Testis (tissue), 5 donors: ENCODE measurements at places on chromosomes 5 and 9.

DNA sequence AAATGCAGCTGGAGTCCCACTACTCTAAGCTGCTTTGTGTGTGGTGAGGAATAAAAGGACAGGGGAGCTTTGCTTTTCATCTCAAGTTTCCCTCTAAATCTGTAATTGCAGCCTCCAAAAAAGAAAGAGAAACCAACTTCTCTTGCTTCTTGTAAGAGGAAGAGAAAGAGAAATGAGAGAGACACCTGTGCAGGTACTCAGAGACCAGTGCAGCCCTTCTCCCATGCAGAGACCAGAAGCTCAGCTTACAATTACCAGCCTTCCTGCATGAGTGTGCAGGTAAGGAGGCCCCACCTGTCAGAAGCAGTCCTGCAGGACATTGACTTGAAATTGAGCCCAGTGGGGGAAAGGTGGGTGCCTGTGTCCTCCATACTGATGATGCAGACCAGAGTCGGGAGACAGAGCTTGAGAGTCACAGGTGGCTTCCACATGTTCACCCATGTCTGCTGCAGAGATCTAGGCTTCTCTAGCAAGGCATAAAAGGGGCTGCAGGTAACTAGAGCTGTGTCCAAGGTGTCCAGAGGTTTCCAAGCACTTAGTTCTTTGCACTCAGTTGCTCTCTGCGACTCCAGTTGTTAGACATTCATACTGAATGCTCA lies 15.3 kb upstream of the MED10 start:
- DNase-seq, result no peak

GRCh38 chr5:143561219-143561618 lies 157.7 kb upstream of the NR3C1 start:
- DNase-seq, result no peak

GRCh38 chr5:103207653-103208052 lies 50.9 kb upstream of the MACIR start:
- DNase-seq, result no peak

- no peak for DNase-seq
Measured at GRCh38 chr9:129803676-129804060, 684 bp downstream of the TOR1B start.

DNA sequence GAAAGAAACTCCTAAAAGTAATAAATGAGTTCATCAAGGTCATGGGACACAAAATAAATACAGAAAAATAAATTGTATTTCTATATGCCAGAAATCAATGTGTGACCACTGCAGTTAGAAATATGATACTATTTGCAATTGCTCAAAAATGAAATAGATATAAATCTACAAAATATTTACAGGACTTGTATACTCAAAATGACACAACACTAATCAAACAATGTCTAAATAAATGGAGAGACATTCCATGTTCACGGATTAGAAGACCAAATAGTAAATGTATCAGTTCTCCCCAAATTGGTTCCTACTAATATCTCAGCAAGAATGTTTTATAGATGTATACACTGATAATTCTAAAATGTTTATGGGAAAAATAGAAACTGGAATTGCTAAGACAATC lies 345.3 kb downstream of the NR2F1-AS1 start:
- DNase-seq, result no peak

GRCh38 chr5:36691696-36692371 lies 85.4 kb downstream of the SLC1A3 start:
- no peak for DNase-seq

DNA sequence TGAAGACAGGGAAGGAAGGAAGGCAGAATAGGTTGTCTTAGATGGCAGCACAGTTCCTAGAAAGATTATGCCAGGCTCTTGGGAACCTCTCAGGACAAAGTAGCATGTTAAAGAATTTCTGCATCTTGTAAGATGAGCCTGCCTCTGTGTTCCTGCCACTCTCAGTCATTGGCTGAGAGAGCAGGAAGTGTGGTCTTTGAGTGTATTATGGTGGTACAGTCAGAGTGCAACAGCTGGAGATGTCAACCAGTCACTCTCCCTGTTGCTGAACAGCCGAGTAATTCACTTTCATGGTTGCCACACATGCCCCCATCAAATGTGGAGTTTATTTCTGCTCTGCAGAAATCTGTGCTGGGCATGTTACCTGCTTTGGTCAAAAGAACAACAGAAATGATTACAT lies 659.6 kb upstream of the RIOK2 start:
- DNase-seq, result no peak

GRCh38 chr5:85375525-85375924 lies 990.8 kb upstream of the EDIL3 start:
- DNase-seq, result no peak

GRCh38 chr5:4765411-4765810 lies 374.7 kb upstream of the ADAMTS16 start:
- DNase-seq, result no peak

DNA sequence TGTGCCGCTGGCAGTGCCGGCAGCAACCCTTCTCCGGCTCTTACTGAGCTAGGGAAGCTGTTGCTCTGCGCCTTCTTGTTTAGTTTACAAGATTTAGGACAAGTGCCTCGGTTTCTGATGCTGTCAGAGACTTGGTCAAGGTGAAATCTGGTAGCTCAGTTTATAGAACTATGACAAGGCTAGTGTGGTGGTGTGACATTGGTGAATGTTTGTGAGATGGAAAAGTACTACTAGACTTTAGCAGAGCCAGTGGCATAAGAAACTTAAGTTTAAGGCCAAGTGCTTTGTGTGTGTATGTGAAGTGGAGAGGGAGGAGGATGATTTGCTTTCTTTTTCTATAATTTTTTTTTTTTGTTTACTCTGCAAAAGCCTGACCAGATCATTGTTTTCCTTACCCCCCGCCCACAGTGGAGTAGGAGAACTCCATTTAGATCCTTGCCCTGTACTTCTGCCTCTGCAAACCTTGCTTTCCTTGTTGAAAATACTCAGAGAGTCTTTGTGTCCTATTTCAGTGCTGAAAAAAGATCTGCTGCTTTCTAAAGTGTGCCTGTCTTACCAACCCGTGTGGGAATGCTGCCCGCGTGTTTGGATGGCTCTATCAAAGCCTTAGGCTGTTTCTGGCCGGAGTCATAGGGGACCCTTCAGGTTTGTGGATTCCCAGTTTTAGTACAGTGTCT lies 75.9 kb downstream of the TRIO start:
- DNase-seq, result no peak

DNA sequence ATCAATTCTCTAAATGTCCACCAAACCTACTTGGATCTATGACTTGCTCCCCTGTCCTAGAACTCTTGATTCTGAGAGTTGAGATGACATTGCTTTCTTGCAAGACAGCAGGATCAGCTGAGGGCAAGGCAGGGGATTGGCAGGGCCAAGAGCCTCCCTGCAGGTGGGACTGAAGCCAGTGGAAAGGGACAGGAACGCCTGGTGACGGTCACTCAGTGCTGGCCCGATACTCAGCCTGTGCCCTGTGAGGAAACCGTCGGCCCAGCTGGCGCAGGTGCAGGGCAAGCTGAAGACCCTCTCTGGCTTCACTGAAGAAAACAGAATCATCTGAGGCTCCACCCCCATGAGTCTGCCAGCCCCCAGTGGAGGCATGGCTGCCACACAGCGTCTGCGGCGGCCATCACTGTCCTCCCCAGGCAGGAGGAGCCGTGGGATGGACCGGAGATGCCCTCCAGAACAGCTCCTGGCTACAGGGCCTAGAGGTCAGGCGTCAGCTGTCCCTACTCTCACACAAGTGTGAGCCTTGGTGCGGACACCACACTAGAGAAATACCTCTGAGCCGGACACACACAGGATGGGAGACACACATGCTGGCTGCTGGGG lies 14.7 kb downstream of the UBAC1 start:
- DNase-seq, result no peak

GRCh38 chr5:123090661-123091297 lies 1.7 kb downstream of the PRDM6 start:
- no peak for DNase-seq

GRCh38 chr9:36346569-36346968 lies 53.5 kb downstream of the RNF38 start:
- no peak for DNase-seq

- no peak for DNase-seq
Measured at GRCh38 chr5:131357739-131358561, 94.1 kb downstream of the CDC42SE2 start.

GRCh38 chr5:145976431-145977155 lies 40.2 kb downstream of the SH3RF2 start:
- DNase-seq, result no peak

GRCh38 chr5:42974536-42974935 lies 65.6 kb downstream of the ANXA2R start:
- no peak for DNase-seq

GRCh38 chr5:84450617-84451414 lies 66.1 kb upstream of the EDIL3 start:
- no peak for DNase-seq

- no peak for DNase-seq
Measured at GRCh38 chr9:113399646-113400200, 1.4 kb downstream of the ALAD start.

DNA sequence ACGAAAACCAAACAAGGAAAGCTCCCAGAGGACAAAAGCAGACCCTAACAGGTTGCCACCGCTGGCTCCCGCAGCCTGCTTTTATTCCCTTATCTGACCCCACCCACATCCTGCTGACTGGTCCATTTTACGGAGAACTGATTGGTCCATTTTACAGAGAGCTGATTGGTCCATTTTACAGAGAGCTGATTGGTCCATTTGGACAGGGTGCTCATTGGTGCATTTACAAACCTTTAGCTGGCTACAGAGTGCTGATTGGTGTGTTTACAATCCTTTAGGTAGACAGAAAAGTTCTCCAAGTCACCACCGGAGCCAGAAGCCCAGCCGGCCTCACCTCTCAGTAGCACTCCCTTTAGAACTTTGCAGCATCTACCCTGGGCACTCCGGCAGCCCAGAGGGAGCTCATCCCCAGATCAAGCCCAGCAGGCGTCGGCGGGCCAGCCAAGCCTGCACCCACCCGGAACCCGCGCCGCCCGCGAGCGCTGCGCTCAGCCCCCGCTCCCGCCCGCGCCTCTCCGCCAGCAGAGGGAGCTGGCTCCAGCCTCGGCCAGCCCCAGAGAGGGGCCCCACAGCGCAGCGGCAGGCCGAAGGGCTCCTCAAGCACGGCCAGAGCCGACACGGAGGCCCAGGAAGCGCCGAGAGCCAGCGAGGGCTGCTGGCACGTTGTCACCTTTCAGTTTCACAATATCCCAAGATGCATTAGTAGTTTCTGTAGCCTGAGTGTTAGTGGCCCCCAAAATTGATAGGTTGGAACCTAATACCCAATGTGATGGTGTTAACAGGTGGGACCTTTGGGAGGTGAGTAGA lies 35.3 kb upstream of the CLPTM1L start:
- DNase-seq, result peak; percentile 76

DNA sequence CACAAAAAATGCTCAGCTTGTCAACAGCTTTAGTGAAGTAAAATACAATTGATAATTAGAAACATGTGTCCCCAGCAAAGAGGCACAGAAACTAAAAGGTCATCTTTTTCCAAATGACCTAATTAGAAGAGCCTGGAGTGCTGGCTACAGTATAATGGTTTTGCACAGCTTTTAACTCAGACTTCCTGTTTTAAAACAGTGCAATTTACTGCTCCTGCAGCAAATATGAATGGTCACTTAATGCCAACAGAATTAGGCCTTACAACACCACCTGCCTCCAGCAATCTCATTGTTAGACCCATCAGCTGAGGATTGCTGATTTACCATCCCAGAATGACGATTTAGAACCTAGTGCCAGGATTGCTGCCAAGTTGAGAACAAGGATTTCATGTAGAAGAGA lies 239.3 kb downstream of the CETN3 start:
- no peak for DNase-seq

DNA sequence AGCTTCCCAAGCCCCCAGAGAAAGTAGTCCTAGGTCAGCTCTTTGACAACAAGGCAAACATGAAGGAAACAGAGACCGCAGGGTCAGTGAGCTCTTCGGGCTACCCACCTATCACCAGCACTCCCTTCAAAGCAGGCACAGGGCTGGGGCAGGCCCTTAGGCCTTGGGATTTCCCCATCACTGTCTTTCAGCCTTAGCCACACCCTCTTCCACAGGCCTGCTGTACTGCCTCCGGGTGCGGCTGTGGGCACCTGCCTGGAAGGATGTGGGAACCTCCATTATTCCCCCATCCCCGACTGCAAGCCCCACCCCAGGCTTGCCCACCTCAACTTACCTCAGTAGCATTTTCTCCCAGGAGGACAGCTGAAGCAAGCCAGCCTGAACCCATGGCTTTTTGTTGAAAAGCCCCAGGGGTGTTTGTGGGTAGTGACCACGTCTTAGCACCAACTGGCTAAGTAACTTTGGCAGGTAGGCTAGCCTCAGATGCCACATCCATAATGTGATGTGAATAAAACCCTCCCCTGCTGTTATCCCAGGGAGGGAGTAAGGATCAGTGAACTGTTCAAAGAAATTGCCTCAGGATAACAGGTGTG lies 100.2 kb downstream of the PIK3R1 start:
- no peak for DNase-seq

- DNase-seq, result no peak
Measured at GRCh38 chr5:93736284-93736683, 5.1 kb downstream of the POU5F2 start.

- no peak for DNase-seq
Measured at GRCh38 chr5:180668835-180669596, 19.6 kb upstream of the FLT4 start.

- DNase-seq, result no peak
Measured at GRCh38 chr5:103589357-103589756, 26.8 kb upstream of the NUDT12 start.

DNA sequence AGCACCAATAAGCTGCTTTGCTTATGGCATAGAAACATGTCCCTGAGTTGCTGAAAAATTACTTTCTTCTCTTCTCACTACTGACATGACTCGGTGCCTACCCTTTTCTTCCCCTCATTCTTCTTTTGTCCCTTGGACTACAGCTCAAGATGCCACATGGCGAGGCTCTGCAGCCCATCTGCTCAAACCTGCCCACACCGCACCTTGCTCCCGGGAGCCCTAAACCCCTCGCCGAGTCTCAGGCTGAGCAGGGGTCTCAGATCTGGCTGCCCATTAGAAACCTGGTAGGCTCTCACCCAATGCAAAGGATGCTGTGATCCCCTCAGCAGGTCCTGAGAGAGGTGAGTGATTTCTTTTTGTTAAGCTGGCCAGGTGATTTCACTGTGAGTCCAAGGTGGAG lies 251.7 kb upstream of the IRX1 start:
- DNase-seq, result no peak

DNA sequence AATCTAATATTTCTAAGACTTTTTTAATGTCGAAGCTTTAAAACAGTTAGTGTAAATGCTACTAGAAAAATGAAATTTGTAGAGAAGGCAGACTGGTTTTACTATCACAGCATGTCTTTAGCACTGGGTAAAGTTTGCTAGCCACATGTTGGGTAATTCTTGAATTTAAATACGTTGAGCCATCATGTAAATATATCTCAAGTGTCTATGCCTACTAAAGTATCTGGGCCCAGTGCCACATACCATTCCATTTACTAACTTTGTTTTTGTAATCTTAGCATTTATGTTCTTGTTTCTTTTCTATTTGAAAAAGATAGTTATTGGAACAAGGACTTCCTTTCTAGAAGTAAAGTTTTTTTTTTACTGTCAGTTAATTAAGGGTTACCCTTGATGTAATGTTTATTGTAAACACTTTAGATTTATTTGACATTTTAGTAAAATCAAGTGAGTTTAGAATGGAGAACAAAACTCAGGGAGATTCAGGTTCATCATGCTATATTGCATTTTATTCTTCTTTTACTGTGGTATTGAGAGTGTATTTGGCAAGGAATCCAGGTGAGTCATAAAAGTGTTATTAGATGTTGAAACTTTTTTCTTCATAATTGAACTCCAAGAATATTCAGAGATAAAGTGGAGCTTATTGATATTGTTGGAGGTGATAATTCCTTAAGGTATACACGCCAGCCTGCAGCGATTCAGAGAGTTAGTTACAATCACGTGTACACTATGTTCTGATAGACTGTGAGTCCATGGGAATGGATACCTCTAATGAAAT lies 182.4 kb downstream of the CCDC171 start:
- no peak for DNase-seq
